ENCODE measurements at places on chromosomes 7 and 10. TPM values are rescaled to one million over a fixed set of nuclear protein-coding genes. Genes with fewer than 3 reads are reported as not detected.

GRCh38 chr10:130018265-130018664, 54.2 kb upstream of the EBF3 start:
- no peak overlapping the region for H3K4me3 ChIP-seq
- H3K4me1 ChIP-seq, result no peaks in the 10 kb centered on the region
- no peaks in the 10 kb centered on the region for H3K27me3 ChIP-seq
- no peak overlapping the region for H3K27ac ChIP-seq

- no peaks in the 10 kb centered on the region for H3K27me3 ChIP-seq
- H3K4me1 ChIP-seq, result no peaks in the 10 kb centered on the region
- no peak overlapping the region for H3K4me3 ChIP-seq
- DNase-seq, result no peak
Observed at GRCh38 chr7:158010961-158011693, 576.5 kb downstream of the PTPRN2 start.

GRCh38 chr7:17062151-17063044, 180.6 kb upstream of the AGR3 start:
- no peaks in the 10 kb centered on the region for H3K4me1 ChIP-seq
- no peak overlapping the region for H3K27ac ChIP-seq
- DNase-seq, result no peak
- no peaks in the 10 kb centered on the region for H3K27me3 ChIP-seq
- H3K36me3 ChIP-seq, result no peaks in the 10 kb centered on the region

- DNase-seq, result no peak
- H3K4me3 ChIP-seq, result no peak overlapping the region
- H3K27me3 ChIP-seq, result no peaks in the 10 kb centered on the region
- H3K27ac ChIP-seq, result no peak overlapping the region
- H3K36me3 ChIP-seq, result no peaks in the 10 kb centered on the region
Observed at GRCh38 chr10:118742782-118743181, 12.0 kb downstream of the CACUL1 start.

DNA sequence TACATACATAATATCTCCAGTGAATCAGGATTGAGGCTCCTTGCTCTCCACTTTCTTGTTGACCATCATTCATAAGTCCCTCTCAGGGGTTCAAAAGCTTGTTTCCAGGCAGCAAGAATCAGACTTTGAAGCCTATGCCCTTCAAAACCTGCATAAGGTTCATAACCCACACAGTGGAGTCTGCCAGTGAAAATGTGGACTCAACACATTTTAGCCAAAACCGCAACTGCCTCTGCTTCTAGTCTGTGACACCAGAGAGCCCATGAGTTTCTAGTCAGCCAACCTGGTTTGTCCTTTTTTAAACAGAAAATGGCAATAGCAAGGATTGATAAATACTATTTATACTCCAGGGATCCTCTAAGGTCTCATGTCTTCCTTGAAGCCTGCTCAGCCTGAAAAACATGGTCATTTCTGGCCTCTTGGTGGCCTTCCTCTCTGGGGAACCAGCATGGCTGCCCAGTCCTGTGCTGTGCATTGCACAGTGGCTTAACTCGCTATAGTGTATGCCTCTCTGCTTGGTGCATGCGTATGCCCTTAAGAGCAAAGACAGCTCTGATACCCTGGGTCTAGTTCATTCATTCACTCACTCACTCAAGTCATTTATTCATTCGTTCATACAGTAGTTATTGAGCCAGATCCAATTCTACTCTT, 67.5 kb downstream of the WIPF3 start:
- H3K4me1 ChIP-seq, result 0 out of 2 replicates have a peak, but pooled peaks cover 4% of the 10 kb centered on the region
- no peaks in the 10 kb centered on the region for H3K36me3 ChIP-seq

- no peak overlapping the region for H3K27ac ChIP-seq
- H3K4me3 ChIP-seq, result no peak overlapping the region
- H3K27me3 ChIP-seq, result no peaks in the 10 kb centered on the region
- no peak for DNase-seq
- H3K4me1 ChIP-seq, result no peaks in the 10 kb centered on the region
Observed at GRCh38 chr7:84735011-84735410, 451.8 kb downstream of the SEMA3D start.

- no peaks in the 10 kb centered on the region for H3K4me1 ChIP-seq
- H3K27me3 ChIP-seq, result no peaks in the 10 kb centered on the region
- DNase-seq, result no peak
Observed at GRCh38 chr10:112849546-112849945, 100.5 kb upstream of the TCF7L2 start.

DNA sequence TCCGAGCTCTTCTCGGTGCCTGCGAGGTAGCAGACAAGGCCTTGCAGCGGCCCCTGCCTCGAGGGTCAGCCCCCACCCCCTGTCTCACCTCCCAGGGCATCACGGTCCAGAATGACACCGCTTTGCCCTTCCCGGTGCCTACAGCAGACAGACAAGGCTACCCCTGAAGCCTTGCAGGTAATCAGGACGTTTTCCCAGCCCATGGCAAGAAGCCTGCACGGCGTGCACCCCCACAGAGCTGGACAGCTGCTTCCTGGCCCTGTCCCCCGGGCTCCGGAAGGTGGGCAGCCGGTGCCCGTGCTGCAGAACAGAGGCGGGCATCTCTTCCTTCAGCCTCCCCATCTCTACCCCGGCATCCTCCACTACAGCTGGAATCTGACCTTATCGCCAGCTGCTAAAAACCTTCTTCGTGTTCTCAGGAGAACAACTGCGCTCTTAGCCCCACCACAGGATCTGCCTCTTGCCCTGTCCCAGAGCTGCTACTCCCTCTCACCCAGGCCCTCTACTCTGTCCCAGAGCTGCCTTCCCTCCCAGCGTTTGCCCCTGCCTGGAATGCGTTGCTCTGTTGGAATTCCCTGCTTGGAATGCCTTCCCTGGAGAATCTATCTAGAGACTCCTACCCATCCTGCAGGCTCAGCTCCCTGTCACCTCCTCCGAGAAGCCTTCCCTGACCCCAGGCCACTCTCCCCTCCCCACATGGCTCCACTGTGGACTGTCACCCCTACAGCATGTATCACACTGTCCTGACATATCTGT, 4.7 kb downstream of the MYL10 start:
- 0 out of 2 replicates have a peak overlapping the region, but pooled peaks have one; percentile 35 for H3K4me3 ChIP-seq
- no peaks in the 10 kb centered on the region for H3K27me3 ChIP-seq
- no peak overlapping the region for H3K27ac ChIP-seq
- no peaks in the 10 kb centered on the region for H3K36me3 ChIP-seq
- peak; percentile 87 for DNase-seq
- peaks cover 14% of the 10 kb centered on the region for H3K4me1 ChIP-seq

- H3K4me1 ChIP-seq, result no peaks in the 10 kb centered on the region
- H3K27ac ChIP-seq, result no peak overlapping the region
- no peak for DNase-seq
Observed at GRCh38 chr7:35468606-35469005, 214.7 kb upstream of the TBX20 start.

GRCh38 chr10:123807444-123808035, 84.1 kb downstream of the CPXM2 start:
- DNase-seq, result no peak
- no peak overlapping the region for H3K27ac ChIP-seq
- no peaks in the 10 kb centered on the region for H3K27me3 ChIP-seq
- no peaks in the 10 kb centered on the region for H3K36me3 ChIP-seq

DNA sequence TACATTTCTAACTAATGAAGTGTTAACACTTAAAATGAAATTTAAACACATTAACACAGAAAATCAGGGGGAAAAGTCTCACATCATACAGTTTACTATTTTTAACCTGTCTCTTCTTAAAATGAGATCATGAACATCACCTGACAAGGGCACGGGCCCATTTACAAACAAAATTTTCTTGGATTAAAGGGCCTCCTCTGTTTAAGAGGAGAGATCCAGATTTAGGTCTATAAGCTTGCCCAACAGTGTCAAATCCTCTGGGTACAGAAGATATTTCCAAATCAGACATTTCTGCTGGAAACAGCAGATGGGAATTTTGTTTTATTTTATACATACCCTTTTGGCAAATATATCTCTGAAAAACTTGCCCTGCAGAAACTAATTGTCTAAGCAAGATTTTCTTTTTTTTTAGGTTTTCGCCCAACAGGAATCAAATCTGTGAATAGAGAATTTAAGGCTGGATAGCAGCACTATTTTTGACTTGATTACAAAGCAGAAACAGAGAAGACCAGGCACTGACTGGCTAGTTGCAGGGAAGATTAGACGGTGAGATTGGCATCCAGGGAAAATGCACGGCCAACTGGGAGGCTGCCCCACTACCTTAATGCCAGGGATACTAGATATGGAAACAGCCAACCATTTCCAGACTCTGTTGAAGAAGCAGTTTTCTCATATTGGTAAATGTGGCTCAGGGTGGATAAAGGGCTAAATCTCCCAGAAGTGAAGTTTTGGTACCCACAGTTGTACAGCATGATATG, 173.4 kb downstream of the LRRN3 start:
- H3K27me3 ChIP-seq, result no peaks in the 10 kb centered on the region
- 0 out of 2 replicates have a peak, but pooled peaks cover 4% of the 10 kb centered on the region for H3K4me1 ChIP-seq
- no peaks in the 10 kb centered on the region for H3K36me3 ChIP-seq
- no peak overlapping the region for H3K27ac ChIP-seq
- no peak for DNase-seq

DNA sequence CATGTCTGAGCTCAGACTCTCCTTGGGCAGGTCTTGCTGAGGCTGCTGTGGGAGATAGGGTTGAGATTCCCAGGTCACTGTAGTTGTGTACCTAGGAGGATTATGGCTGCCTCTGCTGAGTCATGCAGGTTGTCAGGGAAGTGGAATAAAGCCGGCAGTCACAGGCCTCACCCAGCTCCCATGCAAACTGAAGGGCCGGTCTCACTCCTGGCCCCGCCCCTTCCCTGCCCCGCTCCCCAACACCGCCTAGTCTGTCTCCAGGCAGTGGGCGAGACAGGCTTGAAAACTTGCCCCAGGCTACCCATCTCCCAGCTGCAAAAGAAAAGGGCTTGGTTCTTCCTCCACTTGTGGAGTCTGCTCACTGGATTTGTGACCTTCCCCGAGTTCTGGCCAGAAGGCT, 41.6 kb upstream of the SDHAF3 start:
- 0 out of 2 replicates have a peak, but pooled peaks cover 6% of the 10 kb centered on the region for H3K4me1 ChIP-seq
- H3K36me3 ChIP-seq, result no peaks in the 10 kb centered on the region

DNA sequence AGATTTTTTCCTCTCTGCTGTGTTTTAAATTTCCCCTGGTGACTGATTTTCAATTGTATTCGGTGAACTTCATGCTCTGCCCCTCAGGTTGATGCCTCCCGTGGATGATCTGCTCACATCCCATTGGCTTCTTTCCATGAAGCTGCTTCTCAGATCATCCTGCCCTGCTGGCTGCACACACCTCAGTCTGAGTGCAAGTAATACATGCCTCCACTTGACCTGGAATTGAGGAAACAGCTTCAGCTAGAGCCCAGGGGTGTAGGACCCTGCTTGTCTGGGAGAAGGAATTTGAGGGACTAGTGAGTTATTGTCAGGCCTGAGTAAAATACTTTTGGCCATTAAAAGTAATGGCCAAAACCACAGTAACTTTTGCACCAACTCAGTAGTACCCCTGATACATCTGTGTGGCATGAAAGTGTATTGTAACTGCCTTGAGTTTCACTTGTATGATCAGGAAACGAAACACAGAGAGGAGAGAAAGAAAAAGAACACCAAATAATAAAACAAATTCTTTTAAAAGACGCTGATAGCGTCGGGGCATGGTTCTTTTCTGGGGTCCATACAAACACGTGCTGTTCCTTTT, 49.4 kb downstream of the SPAM1 start:
- H3K27me3 ChIP-seq, result no peaks in the 10 kb centered on the region
- H3K36me3 ChIP-seq, result no peaks in the 10 kb centered on the region
- H3K4me1 ChIP-seq, result no peaks in the 10 kb centered on the region
- DNase-seq, result no peak
- no peak overlapping the region for H3K4me3 ChIP-seq

DNA sequence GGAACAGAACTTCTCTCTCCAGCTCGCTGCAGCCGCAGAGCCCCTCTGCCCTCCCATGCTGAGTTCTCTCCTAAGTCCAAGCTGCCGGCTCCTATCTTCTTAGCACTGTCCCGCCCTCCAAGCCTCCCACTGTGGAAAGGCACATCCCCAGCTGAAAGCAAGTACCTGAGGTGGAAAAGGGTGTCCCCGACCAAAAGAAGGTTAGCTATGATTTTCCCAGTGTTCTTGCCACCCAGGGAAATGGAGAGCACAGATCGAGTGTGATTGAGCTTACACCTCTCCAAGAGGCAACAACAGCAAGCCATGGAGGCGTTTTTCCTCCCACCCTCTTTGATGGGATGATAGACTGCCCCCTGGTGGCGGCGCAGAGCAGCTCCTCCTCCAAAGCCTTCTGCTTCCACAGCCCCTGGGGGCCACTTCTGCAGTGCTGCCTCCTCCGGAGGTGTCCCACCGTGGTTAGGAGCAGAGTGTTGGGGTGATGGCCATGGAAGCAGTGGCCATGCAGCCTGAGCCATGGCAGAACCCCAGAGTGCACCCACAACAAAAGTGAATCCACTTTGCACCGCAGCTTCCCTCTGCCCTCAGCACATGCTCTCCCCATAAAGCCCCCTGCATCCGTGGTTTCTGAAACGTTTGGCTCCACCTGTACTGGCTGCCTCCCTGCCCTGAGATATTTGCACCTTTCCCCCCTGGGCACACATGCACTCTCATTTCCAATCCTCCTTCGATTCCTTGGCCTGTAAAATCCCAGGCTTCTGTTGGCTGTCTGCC, 143.1 kb upstream of the STK17A start:
- no peak overlapping the region for H3K27ac ChIP-seq
- H3K4me1 ChIP-seq, result peaks cover 22% of the 10 kb centered on the region
- H3K4me3 ChIP-seq, result no peak overlapping the region
- peak; percentile 91 for DNase-seq
- no peaks in the 10 kb centered on the region for H3K36me3 ChIP-seq

GRCh38 chr7:16089801-16090200, 331.5 kb downstream of the CRPPA start:
- H3K27ac ChIP-seq, result no peak overlapping the region
- H3K4me3 ChIP-seq, result no peak overlapping the region
- no peaks in the 10 kb centered on the region for H3K4me1 ChIP-seq

DNA sequence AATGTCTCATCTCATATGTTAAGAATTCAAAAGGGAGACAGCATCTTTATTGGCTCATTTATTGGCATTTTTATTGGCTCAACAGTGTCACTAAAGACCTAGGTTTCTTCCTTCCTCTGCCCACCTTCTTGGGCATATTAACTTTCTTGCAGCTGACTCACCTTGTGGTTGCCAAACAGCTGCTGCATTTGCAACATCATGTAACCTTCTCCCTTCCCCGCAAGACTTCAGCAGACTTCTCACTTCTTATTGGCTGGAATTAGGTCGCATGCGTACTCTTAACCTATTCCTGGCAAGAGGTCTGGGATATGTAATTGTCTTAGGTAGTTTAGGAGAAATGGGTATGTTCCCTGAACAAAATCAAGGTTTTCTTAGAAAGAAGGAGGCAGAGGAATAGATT, 263.2 kb downstream of the POU6F2 start:
- no peak overlapping the region for H3K27ac ChIP-seq
- H3K4me3 ChIP-seq, result no peak overlapping the region
- no peaks in the 10 kb centered on the region for H3K27me3 ChIP-seq
- H3K4me1 ChIP-seq, result no peaks in the 10 kb centered on the region

Gene ELMO1
- total RNA-seq, result 24.9 TPM

Gene AFAP1L2
- total RNA-seq, result 6.5 TPM

Gene HOXA1
- not detected for total RNA-seq

Gene COPG2
- 72.4 TPM for total RNA-seq

Gene TRIM50
- total RNA-seq, result not detected

Gene CD36
- 1.8 TPM for total RNA-seq

Gene PIP
- not detected for total RNA-seq

Gene SVIL
- total RNA-seq, result 7.8 TPM

Gene OPALIN
- total RNA-seq, result not detected

Data from GM23338 (cell line).